ENCODE measurements at places on chromosomes 1 and 21.
A peak's percentile ranks its signal among the peaks of the same experiment; 100 is the strongest.

DNA sequence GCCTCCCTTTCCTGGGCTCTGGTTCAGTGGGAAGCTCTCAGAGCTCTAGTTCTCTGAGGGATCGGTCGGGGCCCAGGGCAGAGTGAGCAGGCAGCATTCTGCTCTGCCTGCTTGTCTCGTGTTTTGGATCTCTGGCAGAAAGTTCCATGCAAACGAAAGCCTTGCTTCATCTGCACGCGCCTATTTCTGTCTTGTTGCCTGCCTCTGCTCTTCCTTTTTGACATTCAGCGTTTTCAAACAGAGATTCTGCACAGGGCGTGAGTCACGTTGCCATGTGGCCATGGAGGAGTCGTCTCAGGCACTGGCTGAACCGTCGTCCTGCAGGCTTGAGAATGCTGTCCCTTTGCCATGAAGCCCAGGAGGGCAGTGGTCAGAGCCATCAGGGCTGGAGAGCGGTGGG lies 20.3 kb downstream of the AJAP1 start:
- DNase-seq: no peak

DNA sequence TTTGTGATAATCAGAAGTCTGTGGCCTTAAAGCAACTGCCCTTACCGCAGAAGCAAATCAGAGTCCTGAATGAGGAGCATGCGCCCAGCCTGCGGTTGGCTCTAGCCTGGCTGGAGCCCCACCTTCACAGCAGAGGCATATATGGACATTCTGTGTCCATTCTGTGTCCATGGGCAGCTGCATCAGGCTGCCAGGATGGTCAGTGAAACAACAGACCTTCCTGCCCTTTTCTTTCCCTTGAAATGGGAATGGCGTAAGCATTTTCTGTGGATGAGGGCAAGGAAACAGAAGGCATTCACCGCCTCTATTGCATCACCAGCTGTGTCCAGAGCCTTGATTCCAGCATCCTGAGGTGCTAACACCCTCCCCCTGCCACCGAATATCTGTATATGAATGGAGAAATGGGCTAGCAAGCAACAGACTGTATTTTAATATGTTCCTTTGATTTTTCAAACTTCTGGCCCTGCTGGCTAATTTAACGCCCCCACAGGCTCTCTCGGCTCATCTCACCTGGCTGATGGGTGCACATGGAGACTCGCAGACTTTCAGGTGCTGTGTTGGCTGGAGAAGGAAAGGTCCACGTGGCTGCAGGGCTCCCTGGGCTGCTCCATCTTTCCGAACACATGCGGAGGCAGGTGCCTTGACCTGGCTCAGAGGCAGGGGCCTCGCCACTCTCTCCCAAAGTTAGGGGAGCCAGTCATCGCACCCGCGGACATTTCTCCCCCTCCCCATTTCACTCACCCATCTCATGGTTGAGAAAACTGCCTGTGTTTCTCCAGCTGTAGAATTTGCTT lies 159.2 kb downstream of the GALNT2 start:
- no peak for DNase-seq

DNA sequence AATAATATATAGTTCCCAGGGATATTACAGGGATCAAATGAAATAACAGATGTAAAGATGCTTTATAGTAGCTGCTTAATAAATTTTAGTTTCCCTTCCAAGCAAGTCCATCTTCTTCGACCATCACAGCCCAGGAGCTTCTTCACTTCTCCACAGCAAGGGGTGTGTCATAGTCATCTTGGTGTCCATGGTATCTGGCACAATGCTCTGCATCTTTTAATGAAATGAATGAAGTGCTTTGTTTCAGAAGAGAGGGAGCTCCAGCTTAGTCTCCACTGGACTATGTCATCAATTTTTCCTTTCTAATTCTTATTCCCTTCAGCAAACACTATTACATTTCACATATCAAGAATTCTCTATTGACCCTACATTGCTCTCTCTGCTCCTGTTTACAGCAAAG lies 4.9 kb upstream of the MACF1 start:
- no peak for DNase-seq

DNA sequence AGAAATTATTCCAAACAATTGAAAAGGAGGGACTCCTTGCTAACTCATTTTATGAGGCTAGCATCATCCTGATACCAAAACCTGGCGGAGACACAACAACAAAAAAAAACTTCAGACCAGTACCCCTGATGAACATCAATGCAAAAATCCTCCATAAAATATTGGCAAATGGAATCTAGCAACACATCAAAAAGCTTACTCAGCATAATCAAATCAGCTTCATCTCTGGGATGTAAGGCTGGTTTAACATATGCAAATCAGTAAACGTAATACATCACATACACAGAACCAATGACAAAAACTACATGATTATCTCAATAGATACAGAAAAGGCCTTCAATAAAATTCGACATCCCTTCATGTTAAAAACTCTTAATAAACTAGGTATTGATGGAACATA lies 440.1 kb downstream of the NUF2 start:
- no peak for DNase-seq

DNA sequence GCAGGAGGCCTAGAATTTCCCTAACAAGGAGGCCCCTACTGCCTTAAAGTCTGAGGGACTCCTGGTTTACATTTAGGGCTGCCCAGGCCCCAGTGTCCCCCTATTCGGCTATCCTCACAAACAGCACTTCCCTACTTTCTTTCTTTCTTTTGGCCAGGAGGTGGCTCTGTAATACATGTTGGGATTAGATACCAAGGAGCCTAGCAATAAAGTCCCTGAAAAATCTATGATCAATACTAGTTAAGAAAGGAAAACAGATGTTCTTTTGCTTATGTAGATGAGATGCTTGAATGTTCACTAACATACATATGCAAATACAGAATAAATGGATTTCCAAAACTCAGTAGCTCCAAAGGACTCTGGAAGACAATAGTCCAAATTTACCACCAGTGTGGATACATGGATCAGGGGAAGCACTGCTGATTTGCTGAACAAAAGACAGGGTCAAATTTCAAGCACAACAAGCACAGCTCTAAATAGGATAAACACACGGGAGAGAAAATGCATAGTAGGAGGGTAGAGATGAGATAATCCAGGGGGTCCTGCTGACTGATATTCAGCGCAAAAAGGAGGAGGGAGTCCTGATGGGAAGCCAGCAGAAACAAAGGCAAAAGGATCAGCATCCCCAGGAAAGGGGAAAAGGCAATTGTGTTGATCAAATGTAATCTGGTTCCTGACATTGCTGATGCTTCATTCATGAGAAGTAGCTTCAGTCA lies 240.0 kb downstream of the NUF2 start:
- no peak for DNase-seq

- DNase-seq: no peak
Measured at GRCh38 chr1:118660769-118661168, 327.4 kb downstream of the TBX15 start.

GRCh38 chr1:155123801-155124200 lies 3.9 kb upstream of the EFNA1 start:
- no peak for DNase-seq

- DNase-seq: no peak
Measured at GRCh38 chr1:19122668-19123067, 87.4 kb downstream of the UBR4 start.

DNA sequence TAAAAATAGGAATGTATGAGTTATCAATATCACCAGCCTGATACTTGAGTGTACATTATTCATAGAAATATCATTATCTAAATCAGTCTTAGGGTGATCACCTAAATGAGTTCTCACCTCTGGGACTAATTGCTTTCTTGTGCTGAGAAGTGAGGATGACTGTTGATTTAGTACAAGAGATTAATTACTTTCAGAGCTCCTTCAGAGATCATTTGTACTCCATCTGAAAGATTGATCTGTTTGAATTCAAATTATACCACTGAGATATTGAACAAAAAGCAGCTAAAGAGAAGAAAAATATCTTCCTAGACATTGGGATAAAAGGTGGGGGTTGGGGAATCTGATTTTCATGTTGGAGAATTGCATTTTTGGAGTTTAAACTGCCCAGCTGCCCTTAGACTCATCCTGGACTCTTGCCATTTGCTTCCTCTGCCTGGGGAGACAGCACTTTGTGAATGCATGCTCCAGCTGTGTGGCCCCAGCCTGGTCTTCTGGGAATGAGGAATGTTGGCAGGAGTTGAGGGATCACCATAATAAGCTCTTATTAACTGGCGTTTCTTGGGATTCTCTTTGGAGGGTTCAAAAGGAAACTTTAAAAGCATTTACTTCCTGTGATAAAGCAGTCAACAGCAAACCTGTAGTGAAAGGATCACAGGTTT lies 19.7 kb upstream of the PGBD2 start:
- no peak for DNase-seq

GRCh38 chr21:29504751-29505321 lies 206.1 kb downstream of the BACH1 start:
- no peak for DNase-seq

GRCh38 chr1:206143537-206144172 lies 26.5 kb upstream of the AVPR1B start:
- peak; percentile 69 for DNase-seq

- DNase-seq: no peak
Measured at GRCh38 chr1:187527346-187527745, 698.6 kb downstream of the PLA2G4A start.

GRCh38 chr1:6025269-6026094 lies 20.2 kb upstream of the KCNAB2 start:
- no peak for DNase-seq

DNA sequence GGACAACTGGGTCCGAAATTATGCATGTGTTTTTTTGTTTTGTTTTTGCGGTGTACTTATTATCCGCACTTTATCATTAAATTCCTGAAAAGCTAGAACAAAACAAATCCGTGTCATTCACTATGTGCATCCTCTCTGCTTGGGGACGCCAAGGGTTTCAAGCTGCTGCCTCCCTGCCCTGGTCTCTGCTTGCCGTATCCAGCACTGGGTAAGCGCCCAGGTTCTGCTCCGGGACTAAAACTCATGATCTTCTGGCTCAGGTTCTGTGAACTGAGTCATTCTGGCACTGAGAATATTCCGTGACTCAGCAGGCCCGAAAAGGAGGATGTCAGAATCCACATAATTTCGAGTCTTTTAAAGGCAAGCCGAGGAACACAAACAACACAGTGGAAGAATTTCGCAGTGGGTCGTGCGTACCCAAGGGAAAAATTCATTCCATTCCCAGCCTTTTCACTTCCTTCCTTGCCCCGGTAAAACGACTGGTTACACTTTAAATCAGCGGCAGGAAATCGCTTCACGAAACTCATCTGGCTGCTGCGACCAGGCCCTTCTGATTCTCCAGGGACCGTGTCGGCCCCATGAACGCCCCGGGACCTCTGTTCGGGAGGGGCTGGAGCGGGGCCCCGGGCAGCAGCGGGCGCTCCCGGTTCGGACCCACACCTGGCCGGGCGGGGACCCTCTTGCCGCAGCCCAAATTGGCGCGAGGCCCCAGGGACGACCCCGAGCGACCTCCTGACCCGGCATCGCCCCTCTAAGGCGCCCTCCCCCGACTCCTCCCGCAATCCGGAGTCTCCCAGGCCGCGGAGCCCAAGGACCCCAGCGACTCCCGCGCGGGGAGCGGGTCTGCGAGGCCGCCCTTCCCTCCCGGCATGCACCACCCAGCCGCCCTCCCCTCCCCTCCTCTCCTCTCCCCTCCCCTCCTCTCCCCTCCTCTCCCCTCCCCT lies 746 bp upstream of the LAMC1 start:
- DNase-seq: peak; percentile 37

DNA sequence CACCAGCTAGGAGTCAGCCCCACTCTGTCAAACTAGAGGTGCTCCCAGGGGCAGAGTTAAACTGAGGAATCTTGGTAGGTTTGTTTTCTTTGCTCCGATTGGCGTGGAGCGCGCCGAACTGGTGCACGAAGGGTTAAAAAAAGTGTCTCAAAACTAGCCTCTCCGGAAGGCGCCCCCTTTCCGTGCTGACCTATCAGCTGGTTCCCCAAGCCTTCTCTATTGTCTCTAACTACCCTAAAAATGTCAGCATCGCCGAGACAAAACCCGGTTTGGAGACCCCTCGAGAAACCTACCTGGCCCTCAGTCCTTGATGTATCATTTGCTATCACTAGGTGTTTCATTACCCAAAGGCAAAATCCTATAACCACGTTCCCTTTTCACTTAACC lies 2.2 kb downstream of the TGFB2 start:
- no peak for DNase-seq

- DNase-seq: no peak
Measured at GRCh38 chr21:46412521-46413364, 45.9 kb upstream of the DIP2A start.

DNA sequence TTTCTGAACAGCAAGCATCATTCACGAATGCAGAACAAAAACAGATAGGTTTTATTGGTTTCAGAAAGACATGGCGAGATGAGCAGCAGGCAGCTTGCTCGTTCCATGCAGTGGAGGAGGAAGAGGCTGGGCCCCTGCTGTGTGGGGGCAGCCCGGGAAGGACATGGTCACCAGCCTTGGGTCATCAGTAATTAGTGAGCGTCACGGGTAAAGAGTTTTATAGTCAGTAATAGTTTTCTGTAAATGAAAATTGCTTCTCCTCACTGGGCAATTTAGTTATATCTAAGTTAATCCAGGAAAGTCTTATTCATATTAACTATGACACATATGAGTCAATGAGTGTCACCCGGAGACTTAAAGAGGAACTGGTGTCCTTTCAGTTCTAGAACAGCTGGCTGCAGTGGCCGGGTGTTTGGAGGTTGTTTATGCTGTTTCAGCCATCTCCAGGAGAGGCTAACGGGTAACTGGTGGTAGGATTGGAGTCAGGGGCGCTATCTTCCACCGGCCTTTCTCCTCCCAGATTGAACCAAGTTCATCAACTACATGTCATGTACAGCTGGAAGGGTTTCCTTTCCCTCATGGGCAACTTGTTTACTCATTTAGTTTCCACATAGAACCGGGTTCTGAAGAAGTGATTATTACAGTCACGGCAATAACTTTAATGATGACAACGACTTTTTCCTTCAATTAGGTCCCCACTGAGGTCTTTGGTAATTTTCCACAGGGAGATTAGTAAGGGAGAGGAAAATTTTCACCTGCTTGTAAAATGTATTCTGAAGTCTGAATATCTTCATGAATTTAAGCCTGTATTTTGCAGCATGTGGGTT lies 34.6 kb upstream of the SLC45A1 start:
- no peak for DNase-seq

DNA sequence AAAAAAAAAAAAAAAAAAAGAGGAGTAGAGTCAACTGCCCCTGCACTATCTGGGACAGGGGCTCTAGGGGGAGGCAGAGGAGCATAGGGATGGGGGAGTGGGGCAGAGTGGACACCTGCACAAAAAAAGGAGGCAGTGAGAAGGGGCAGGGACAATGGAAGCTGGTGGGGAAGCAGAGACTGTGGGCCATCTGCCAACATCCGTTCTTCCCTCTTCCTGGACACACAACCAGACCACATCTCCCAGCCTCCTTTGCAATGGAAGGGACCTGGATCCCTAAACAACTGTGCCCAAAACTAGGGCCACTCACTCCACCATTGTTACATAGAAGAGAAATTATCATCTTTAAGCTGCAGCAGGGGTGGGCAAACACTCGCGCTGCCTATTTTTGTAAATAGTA lies 38.4 kb downstream of the NEK2 start:
- DNase-seq: no peak

DNA sequence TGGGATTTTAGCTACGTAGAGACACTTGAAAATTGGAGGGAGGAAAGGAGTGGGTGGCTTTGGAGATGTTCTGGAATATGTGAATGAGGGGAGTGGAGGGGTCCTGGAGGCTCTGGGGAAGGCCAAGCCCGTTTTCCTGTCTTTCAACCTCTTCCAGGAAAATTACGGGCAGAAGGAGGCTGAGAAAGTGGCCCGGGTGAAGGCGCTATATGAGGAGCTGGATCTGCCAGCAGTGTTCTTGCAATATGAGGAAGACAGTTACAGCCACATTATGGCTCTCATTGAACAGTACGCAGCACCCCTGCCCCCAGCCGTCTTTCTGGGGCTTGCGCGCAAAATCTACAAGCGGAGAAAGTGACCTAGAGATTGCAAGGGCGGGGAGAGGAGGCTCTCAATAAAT lies 442 bp upstream of the RUSC1 start:
- no peak for DNase-seq

- DNase-seq: peak; percentile 68
Measured at GRCh38 chr1:204673909-204674649, 11.5 kb downstream of the LRRN2 start.

Data from NCI-H2171 (cell line).